NCI-H1930 (cell line): ENCODE measurements at places on chromosomes 7 and 10.

- DNase-seq = peak; percentile 33
These were observed 24.4 kb downstream of the TSPAN12 start for GRCh38 chr7:120833546-120833945.

GRCh38 chr7:28408105-28408959, 4.0 kb upstream of the CREB5 start:
- no peak for DNase-seq

- DNase-seq = no peak
These were observed 1.4 kb downstream of the KBTBD2 start for GRCh38 chr7:32890010-32890792.

DNA sequence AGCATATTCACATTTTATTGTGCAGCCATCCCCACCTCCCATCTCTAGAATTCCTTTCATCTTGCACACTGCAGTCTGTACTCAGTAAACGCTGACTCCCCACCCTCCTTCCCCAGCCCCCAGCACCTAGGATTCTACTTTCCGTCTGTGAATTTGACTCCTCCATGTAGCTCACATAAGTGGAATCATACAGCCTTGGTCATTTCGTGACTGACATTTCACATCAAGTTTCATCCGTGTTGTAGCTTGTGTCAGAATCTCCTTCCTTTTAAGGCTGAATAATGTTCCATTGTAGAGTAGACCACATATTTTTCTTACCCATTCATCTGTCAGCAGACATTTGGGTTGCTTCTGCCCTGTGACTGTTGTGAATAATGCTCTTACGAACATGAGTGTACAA, 26.2 kb upstream of the TCERG1L start:
- DNase-seq = no peak

DNA sequence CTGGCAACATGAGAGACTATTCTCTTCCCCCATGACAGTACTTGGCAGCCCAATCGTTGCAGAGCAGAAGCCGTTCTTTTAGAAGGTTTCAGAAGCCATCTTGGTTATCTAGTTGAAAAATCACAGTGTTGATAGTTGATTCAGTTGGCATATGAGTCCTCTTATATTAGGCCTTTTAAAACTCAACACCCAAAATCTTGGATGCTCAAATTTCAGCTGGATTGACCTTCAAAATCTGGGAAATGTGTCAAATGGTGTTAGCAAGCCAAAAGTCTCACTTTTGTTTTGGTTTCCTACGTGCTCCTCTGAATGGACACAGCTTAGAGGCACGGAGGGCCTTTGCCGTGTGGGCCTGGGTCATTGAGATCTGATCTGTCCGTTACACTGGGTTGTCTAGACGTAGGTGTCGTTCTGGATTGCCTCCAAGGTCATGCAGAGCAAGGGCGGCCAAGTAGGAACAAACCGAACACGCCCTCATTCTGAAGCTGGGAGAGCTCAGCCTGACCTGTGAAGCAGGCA, 59.3 kb upstream of the BMPER start:
- no peak for DNase-seq

DNA sequence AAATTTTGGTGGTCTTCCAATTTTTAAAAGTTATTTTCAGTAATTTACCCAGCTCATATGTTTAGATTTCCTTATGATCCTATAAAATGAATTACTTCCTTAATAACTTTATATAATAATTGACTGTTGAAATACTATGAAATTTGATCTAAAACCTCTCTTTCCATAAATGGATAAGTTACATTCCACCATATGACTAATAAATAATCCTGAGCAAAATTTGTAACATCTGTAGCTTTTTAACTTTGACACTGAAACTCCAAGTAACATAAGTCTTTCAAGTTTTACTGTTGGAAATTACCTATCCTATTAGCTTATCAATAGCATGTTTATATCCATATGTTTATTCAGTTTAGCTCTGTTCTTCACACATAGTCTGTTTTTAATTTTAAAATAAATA, 85.3 kb downstream of the HECTD2 start:
- DNase-seq = no peak

- DNase-seq = no peak
These were observed 1.9 kb upstream of the RUFY2 start for GRCh38 chr10:68408898-68409518.
